HTR-8/SVneo (cell line): ENCODE measurements at places on chromosomes 2 and 18.

DNA sequence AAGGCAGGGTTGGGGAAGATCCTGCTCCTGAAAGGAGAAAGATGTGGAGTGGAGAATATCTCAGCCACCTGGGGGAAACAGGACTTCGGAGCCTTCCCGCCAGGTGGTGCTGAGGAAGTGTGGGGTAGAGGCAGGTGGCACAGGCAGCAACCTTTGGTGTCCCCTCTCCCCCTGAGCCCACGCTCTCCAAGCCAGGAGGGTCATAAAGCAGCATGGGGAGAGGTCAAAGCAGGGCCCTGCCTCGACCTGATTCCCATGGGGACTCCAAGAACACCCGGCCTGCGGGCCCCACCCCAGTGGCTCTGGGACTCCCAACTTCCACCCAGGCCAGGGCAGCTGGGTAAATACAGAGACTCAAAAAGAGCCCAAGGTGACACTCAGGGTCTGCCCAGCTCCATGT lies 54.3 kb upstream of the SLC66A3 start:
- no peak for DNase-seq

- no peak for DNase-seq
Measured at GRCh38 chr18:48955830-48956261, 5.1 kb upstream of the SMAD7 start.

- peak; percentile 23 for DNase-seq
Measured at GRCh38 chr2:234291765-234292204, 205.1 kb downstream of the ARL4C start.

DNA sequence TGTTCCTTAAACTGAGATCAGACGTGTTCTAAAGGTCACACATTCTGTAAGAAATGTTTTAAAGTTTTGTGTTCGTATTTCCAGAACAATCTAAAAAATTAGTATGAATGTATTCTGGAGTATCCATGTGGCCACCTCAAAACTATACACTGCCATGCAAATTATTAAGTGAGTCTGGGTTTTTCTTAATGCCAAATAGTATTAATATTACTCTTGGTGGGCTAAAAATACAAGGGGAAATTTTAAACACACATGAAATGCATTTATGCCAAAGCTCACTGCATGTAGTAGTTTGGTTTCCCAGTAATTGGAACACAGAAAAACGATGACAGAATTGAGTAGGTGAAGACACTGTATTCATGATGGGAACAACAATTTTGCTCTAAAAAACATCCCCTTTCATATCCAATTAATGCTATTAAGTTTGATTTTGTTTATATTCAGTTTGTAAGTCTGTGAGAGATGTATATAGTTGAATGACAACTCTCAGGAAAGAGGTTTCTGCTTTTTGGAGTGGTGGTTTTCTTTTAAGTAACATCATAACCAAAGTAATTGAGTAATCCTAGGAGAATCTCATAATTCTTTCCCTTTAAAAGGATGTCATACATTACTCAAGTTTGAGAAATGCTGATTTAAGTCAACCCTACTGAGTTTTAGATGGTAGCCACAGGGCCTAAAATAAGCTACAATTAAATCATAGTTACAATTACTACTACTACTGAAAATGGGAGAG lies 75.7 kb upstream of the CDCA7 start:
- DNase-seq, result no peak

- peak; percentile 7 for DNase-seq
Measured at GRCh38 chr2:140122001-140122400, 1341.8 kb upstream of the NXPH2 start.

DNA sequence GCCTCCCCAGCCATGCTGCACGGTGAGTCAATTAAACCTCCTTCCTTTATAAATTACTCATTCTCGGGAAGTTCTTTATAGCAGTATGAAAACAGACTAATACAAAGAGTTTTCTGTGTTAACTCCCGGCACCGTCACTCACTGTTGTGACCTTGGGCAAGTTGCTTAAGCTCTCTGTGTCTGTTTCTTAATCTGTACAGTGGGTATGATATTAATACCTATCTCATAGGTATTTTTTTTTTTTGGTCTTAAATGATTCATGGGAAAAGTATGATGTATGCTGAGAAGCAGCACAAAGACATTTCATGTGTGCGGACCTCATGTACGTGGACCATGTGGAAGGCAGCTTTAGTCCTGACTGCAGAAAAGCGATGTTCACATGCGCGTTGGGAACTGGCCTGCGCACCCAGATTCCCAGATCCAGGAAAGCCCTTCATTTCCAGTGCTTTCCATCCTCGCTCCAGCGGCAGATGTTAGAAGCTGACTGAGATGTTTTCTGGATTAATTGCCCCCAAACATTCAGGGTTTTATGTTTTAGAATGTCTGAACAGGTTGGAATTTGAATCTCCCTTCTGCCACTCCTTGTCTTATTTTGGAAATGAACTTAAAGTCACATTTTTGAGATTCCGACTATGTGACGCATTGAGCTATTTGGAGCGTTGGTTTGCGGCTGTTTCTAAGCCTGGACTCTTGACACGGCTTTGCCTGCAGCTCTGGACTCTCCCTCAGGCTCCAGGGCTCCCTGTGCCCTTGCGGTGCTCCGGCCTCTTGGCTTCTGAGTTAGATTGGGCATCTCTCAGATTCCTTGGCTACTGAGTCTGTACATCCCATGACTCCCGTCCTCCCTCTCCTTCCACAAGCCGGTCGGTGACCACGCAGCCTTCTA lies 61.4 kb downstream of the SLC4A3 start:
- peak; percentile 67 for DNase-seq

DNA sequence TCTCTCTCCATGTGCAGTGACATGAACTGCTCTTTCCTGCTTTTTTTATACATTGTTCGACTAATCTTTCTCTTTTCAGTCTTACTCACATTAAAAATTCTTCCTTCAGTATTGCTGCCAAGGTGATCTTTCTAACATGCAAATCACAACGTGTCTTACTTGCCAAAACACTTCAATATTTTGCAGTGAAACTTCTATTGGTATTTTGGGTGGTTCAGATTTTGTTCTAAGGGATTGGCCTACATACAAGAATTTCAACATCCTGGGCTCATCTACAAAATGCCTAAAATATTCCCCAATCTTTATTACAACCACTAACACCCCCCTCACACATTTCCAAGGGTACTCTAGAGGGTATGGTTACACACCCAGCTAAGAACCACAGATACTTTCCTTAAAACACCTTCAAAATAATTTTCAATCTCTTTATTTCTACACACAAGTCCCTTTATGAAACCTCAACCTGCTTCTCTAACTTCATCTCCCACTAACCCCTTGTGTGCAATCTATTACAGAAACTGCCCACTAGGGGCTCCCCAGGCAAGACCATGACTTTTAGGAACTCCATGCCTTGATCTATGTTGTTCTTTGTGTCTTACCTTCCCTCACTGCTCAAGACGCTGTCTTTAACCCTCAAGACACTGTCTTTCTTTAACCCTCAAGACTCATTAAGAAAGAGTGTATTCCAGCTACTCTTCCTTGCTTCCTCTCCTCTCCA lies 50.9 kb downstream of the COL3A1 start:
- DNase-seq, result no peak

DNA sequence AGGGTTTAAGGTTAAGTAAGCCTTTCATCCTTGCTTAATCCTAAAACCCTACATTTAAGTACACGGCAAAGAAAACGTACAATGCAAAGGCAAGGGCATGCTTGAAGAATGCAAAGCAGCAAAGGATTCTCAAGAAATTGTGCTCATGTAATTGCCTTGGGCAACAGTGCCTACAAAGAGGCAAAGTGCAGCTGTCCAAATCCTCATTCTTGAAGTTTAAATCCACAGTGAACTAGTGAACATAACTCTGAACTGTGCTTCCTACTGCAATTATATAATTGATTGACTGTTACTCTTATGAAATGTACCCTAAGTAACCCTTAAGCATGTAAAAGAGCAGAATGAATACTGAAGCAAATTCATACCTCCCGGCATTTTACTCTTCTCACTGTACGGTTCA lies 85.4 kb downstream of the MAP3K20 start:
- no peak for DNase-seq

GRCh38 chr2:168119515-168120141 lies 127.8 kb downstream of the STK39 start:
- DNase-seq, result peak; percentile 20

DNA sequence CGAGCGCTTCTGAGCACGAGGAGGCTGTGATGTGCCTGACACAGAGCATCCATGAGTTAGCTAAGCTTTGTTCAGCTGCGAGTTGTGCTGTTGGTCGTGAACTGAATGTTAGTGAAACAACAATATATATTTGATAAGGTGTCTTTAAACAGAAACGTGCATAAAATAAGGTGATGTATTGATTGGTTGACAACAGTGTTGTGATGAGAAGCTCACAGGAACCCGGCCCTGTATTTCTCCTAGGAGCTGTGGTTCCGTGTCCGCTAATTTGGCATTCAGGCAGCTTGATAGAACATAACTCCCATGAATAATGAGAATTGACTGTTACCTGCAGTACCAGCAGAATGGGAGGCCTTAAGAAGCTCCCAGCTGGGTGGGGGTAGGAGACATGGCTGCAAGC lies 146.4 kb upstream of the MYCN start:
- no peak for DNase-seq

- DNase-seq, result no peak
Measured at GRCh38 chr18:22667156-22667555, 249.4 kb upstream of the CTAGE1 start.

GRCh38 chr18:10950876-10951630 lies 198.3 kb downstream of the PIEZO2 start:
- DNase-seq, result no peak

- no peak for DNase-seq
Measured at GRCh38 chr2:73740767-73741166, 3.6 kb upstream of the TPRKB start.

- DNase-seq, result no peak
Measured at GRCh38 chr18:79965119-79965902, 868 bp downstream of the HSBP1L1 start.

- no peak for DNase-seq
Measured at GRCh38 chr18:250685-251084, 17.2 kb downstream of the THOC1 start.

DNA sequence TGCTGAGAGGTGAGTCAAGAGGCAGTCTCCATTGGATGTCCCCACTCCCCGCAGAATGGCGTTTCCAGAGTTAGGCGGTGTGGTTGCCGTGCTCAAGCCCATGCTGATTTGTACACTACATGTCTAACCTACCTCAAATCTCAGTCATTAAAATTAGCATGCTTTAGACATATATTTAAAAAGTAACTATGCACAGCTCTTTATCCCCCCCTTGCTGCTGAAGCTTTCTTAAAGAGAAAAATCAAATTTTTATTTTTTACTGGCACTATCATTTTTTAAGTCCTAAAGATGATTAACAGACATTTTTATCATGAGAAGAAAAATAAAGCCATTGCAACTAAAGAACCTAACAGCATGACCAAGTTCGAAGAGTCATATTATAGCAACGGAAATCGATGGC lies 42.9 kb downstream of the BOLA3 start:
- no peak for DNase-seq

DNA sequence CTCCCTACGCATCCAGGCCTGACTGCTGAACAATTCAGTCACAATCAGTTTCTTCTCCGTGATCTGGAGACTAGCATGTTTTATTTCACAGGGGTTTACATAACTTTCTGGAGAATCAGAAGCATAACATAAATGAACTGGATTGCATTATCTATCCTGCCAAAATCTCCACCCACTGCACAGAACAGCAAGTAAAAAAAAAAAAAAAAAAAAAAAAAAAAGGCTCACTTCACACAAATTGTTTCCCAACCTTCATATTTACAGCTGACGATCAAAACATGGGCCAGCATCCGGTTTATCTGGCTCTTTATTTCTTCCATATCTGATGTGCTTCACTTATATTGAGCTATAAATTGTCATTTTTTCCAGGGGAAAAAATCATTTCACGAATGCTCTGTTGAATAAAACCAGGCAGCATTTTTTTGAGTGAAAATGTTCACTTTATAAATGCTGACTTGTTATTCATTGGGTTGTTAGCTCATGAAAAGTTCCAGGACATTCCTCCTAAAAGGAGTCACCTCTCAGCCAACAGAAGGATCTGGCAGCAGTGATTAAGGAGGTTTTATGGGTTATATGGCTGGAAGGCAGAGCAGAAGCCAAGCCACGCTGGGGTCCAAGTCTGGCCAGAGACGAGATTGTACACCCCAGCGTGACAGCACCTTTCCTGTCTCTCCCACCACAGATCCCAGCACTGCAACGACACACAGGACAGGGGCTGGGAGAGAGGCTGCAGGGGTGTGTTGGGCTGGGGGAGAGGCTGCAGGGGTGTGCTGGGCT lies 51.2 kb upstream of the GLI2 start:
- no peak for DNase-seq

- DNase-seq, result no peak
Measured at GRCh38 chr18:5106730-5107129, 90.3 kb downstream of the AKAIN1 start.

DNA sequence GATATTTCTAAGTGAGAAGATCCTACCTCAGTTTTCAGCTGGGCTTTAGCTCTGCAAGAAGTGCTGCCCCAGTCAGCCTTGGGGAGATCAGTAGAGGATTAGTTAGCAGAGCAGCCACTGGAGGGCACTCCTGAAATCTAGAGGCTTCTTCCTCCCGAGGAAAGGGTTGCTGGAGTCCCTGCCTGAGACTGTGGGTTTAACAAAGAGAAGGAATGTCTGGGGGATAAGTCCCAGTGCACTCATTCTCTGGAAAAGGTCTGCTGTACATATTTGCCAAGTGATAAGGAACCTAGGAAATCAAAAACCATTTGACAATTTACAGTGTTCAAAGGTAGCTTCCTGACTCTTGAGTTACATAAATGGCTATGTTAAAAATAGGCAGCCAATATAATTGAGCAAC lies 207.2 kb downstream of the SLC8A1 start:
- peak; percentile 57 for DNase-seq

GRCh38 chr2:12750166-12750905 lies 33.6 kb downstream of the TRIB2 start:
- DNase-seq, result no peak

- DNase-seq, result no peak
Measured at GRCh38 chr18:39599251-39599650, 2033.7 kb upstream of the CELF4 start.

DNA sequence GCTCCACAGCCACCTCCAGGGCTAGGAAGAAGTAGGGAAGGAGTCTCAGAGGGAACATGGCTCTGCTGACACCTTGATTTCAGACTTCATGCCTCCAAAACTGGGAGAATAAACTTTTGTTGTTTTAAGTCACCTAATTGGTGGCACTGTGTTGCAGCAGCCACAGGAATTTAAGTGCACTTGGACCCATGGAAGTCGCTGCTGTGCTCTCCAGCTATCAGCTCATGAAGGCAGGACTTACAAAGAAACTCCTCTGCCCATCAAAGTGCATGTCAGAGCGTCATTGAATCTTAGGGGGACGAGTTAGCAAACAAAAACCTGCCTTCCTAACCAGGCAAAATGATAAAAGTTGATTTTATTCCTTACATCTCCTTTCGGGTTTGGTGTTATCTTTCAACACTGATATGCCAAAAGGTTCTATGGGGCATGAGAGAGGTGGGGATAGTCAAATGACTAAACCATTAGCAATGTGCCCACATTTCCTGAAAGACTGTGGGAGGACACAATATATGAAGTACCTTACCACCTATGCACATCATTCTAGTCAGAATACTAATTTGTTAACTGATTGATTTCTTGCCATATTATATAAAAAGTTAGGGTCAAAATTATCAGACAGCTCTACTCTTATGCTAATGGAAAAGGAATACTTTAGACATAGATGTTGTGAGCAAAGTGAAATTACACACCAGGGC lies 235.8 kb upstream of the TNP1 start:
- no peak for DNase-seq
